ENCODE measurements at places on chromosomes 5 and 9.

GRCh38 chr9:134321946-134322741 is 4.1 kb upstream of the RXRA start:
- no peak for DNase-seq

- no peak for DNase-seq
Measured at GRCh38 chr5:179780362-179780761, 13.4 kb upstream of the LTC4S start.

- no peak for DNase-seq
Measured at GRCh38 chr5:117792476-117792875, 1195.9 kb downstream of the DTWD2 start.

DNA sequence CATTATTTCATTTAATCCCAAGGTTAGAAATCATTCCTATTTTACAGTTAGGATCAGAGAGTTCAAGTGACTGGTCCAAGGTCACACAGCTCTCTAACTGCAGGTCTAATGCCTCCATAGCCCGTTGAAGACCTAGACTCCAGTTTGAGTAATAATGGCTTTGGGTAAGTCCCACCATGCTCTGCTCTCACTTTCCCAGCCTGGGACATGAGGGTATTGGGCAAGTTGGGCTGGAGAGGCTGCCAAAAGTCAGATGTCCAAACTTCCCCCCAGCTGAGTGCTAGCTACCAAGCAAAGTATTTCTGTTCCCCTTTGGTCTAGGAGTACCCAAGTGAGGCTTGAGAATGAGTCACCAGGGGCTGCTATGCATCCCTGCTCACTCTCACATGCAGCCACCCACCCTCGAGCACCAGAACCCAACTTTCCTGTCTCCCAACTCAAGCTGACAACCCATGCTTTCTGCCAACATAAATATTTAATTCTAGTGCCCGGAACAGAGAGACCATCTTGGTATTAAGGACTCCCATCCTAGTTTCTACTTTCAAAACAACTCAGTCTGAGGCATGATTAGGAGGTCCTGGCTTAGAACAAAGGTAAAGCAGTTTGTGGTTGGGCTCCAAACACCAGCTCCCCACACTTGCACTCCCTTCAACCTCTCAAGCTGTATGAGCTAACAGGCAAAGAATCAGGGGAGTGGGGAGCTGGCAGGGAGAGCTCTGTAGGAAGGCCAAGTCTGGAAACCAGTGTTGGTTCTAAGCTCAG is 236.5 kb upstream of the TRIM32 start:
- no peak for DNase-seq

DNA sequence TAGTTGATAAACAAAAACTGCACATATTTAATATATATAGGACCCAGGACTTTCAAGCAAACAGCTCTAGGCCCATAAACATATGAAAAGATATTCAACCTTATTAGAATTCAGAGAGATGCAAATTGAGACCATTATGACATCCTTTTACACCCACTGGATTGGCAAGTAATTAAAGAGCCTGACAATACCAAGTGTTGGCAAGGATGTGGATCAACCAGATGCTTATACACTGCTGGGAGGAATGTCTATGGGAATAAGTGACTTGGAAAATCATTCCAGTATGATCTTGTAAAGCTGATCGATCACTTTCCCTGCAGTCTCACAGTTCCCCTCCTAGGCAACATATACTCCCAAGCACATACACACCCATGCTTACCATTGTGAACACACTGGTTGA is 15.5 kb upstream of the TCOF1 start:
- no peak for DNase-seq

DNA sequence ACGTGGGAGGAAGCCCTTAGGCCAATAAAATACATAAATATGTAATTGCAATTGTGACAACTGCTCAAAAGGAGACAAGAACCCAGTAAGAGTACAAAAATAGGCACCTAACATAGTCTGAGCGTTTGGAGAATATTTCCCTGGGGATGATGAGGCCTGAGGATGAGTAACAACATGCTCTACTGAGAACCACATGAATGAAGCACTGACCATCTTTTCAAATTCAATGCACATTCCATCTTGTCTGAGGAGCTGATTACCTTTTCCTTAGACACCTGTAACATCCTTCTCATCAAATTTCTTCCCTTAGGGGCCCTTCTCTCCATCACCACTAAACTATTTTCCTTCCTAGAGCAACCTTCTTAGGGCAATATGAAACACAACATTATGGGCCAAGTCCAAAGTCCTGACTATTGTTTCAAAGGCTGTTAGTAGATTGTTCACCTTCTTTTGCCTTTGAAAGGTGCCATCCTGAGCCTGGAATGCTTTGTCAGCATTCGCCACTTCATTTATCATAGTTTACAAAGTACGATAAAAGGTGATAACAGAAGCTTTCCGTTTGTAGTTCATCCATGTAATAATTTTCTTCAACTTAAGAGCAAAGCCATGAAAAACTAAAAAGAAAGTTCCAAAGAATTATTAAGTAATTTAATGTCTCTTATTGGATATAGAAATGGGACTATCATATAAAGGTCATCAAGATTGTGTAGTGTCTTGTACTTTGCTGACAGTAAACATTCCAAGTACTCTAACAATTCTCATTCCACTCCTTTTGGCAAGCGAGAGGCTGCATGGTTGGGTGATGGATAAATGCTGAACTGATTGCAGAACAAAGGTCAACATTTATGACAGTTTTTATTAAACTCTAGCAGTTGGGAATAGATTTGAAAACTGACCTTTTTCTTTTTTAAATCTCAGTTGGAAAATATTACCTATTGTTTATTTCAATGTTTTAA is 471.3 kb downstream of the PDE4D start:
- no peak for DNase-seq

DNA sequence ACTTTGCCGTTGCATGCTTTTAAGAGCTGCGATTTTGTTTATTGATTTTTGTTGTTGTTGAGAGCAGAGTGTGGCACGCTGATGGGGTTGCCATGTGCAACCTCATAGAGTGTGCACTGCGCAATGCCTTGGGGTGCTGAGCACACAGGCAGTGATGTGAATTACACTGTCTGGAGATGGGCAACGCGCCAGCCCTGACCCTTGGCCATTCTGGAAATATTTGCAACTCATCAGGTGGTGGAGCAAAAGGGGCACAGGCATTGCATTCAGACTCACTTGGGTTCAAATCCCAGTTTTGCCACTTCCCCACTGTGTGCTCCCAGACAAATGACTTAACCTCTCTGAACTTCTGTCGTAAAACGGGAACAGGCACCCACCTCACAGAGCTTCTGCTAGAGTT is 25.6 kb downstream of the DUSP1 start:
- DNase-seq = no peak

- no peak for DNase-seq
Measured at GRCh38 chr5:33981408-33982162, 2.9 kb downstream of the SLC45A2 start.

GRCh38 chr5:11611011-11611410 is 293.2 kb downstream of the CTNND2 start:
- no peak for DNase-seq

- peak; percentile 46 for DNase-seq
Measured at GRCh38 chr5:124718380-124718789, 28.1 kb downstream of the ZNF608 start.
